ENCODE measurements at places on chromosomes 11 and 22.

DNA sequence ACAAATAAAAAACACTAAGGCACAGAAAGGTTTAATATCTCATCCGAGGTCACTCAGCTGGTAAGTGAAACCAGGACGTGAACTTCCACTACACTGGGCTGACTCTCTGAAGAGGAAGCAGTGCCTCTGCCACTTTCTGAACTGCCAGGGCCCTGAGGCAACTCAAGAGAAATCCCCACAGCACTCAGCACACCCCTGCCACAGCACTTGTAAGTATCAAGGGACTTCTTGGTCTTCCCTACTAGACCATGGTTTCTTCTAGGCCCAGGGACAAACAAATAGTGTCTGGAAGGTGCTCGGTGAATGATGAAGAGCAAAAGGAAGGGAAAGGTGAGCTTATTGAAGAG, 49.7 kb downstream of the RPL27A start:
- peak; percentile 42 for DNase-seq

DNA sequence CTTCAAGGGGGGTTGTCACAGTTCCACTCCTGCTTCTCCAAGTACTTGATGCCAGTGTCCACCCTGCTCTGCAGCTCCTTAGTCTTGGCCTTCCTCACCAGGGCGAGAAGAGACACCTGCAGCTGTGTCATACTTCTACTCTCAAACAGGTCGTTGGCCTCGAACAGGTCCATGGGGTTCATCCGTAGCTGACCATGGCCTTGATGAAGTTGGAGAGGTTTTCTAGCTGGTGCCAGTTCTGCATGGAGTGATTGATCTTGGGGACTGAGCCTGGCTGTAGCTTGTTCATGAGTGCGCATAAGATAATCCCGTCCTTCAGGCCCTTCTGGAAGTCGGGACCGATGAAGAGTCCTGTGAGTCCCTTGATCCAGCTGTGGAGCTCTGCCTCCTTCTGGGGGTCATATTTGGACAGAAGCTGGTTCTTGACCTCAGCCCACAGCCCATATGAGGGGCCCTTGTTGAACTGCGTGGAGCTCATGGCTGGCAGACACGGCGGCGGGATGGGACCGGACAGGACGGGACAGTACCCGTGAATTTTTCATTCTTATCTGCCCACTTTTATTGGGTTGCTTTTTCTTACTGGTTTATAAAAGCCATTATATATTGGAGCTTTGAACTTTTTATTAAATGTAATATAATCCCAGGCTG, 33.4 kb upstream of the HORMAD2 start:
- no peak for DNase-seq

DNA sequence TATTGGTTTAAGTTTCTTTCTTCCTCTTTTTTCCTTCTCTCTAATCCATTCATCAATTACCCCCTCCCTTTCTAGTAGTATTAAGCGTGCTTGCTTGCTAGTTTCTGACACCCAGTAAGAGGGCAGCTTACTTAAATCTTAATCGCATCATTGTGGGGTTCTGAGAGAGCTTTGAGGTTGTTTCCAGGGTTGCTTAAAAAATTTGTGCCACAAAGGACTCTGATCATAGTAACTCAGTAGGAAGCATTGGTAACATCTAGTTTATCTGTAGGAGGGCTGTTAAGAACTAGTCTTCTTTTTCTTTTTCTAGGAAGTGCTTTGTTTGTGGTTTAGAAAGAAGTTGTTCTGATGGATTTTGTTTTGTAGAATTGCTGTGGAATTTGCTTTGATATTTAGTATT, 45.3 kb downstream of the TMEM135 start:
- no peak for DNase-seq

DNA sequence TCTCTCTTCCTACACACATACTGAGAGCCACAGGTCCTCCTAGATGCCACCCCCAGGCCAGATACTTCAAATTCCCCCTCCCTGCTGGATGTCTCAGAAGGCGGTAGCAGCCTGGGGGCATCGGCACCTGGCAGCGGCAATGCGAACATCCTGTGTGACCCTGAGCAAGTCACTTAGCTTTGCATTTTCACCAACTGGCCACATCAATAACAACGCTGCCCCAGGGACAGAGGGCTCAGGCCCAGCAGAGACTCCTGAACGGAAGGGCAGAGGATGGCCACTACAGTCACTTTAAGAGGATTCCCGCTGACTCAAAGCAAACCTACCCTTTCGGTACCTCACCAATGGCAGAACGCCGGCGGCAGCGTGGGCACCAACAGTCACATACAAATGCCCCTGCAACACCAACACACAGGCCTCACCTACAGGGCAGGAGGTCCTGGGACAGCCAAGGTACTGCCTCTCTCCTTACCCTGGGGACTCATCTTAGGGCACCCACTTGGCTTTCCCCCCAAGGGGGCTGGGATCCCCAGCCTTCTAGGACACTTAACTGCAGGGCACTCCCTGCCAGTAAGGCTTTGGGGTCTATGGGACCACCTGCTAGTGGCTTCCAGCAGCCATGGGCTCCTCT, 1.6 kb downstream of the LMO1 start:
- no peak for DNase-seq

GRCh38 chr11:104094576-104094975, 58.1 kb downstream of the DDI1 start:
- DNase-seq, result no peak

DNA sequence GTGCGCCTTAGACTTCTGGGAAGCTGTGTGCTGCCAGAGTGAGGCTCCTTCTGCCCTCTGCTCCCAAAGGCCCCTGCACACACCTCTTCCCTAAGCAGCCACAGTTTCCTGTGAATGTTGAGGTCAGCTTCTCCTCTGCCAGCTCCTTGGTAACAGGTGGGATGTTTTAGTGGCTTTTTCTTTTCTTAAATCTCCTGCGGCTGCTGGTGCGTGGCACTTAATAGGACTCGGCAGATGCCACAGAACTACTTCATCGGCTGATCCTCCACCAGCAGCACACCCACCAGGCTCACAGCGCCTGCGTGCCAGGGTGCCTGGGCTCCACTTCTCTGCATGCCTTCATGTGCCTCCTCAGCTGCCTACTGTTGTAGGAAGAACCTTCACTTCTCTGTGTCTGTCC, 87.8 kb downstream of the RCN1 start:
- DNase-seq, result no peak

Data from CD4-positive, alpha-beta T cell treated with Interleukin-4 for 1 hour (primary cell).